CD4-positive, alpha-beta T cell treated with Interleukin-15 for 4 hours (primary cell): ENCODE measurements at places on chromosomes 2 and 18.

GRCh38 chr2:179565807-179566206, 295.6 kb downstream of the ZNF385B start:
- no peak for DNase-seq

GRCh38 chr18:27314996-27315395, 129.9 kb upstream of the CHST9 start:
- no peak for DNase-seq

DNA sequence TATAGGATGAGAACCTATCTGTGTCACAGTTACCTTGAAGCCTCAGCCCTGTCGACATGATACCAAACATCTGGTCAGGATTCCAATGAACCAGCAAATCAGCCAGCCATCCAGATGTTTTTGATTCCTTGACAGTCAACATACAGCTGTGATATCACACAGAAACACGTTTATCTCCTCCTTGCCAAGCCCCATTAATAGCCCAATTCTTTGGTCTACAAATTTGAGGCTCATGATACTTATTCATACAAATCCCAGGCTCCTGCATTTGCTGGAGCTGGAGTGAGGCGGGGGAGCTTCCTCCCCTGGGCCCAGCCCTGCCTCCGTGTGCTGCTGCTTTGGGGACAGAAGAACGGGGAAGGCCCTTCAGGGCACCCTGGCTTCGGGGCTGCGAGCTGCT, 611.6 kb upstream of the SALL3 start:
- DNase-seq = no peak

GRCh38 chr2:126672980-126673605, 17.1 kb downstream of the GYPC start:
- DNase-seq = no peak

GRCh38 chr2:118417406-118418120, 329.3 kb downstream of the INSIG2 start:
- DNase-seq = no peak
